ENCODE measurements at places on chromosomes 6 and 20.

- no peak for DNase-seq
Observed at GRCh38 chr20:18719426-18719825, 94.2 kb upstream of the SCP2D1 start.

GRCh38 chr6:70738028-70738427, 70.3 kb downstream of the SMAP1 start:
- DNase-seq: no peak

- DNase-seq: no peak
Observed at GRCh38 chr6:150380256-150380655, 11.4 kb downstream of the IYD start.

DNA sequence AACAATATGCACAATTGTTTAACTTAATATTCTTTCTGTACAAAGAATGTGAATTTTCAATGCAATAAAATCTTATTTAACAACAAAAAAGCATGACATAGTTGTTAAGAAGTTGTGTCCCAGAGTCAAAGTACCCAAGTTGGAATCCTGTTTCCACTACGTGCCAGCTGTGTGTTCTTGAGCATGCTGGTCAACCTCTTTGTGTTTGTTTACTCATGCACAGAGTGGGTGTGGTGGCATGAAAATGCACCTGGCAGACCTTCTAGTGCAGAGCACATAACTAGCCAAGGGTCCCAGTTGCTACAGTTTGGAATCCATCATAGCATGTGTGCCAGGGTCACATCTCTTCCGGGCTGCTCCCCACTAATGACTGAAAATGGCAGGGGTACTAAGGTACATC, 24.7 kb upstream of the MOCS1 start:
- no peak for DNase-seq

DNA sequence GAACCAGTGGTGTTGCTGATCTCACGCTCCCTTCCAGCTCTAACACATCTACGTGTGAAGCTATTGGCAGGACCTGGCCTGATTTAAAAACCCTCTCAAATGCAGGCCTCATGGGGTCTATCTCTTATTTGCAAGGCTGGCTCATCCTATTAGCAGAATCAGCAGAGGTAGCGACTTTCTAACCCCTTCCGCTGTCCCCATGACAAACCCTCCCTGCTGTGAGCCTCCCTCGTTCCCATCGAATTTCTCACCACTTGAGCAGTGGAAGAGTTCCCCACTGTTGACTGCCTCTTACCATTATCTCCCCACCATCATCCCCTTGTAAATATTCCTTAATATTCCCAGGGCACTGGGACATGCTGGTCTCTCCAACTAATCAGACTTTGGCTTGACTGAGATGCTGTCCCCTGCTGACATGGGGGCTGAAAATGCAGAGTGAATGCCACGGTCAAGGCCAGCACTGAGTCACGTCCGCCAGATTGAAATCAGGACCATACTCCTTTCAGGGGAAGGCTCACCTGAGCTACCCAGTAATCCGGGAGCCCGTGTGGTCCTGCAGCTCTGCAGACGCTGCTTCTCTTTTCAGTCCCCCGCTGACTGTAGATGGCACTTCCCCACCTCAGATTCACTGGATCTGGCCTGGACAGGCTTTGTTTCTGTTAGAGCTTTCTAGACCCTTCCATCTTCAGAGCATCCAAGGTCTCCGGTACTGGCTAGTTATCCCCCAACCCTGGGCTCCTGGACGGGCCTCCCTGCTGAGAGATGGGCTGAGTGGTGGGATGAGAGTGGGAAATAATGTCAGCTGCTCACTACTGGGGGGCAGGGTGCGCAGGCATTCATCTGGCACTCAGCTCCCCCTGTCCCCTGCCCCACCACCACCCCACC, 23.1 kb downstream of the AAR2 start:
- no peak for DNase-seq

- no peak for DNase-seq
Observed at GRCh38 chr20:10682939-10683338, 9.1 kb upstream of the JAG1 start.

- DNase-seq: no peak
Observed at GRCh38 chr6:56890683-56891429, 64.1 kb upstream of the BEND6 start.
